ENCODE measurements at places on chromosomes 1 and 21.

GRCh38 chr1:201331166-201331565 is 46.3 kb downstream of the TNNT2 start:
- DNase-seq, result no peak

DNA sequence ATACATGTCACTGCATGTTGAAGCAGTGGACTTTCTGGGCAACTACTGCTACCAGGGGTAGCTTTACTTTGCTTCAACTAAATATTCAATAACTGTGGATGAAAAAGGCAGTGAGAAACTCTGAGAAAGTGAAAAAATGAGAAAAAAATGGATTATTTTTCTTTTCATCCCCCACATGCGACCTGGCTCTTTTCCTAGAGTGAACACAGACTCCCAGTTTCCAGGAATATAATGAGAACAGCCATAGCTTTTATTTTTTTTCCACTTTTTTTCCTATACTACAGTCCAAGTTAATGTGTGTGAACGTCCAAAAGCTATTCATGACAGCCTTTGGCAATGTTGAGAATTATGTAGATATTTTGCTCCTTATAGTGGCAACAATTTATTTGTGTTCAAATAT is 230.4 kb downstream of the DNM3 start:
- DNase-seq, result no peak

DNA sequence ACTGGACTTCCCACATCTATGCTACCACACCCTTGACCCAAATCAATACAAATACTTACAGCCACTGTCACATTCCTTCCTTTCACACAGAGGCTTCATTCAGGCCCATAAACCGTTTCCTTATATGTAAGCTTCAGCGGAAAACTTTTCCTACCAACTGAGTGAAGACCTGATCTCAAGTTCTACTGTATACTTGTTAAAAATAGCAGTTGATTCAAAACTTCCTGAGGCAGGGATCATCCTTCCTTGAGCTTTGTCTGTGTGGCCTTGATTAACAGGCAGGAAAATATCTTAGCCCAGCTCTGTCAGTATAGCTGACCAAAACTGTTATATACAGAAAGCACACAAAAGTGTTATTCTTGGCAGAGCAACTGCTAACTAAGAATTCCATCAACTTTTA is 42.7 kb downstream of the DENND2C start:
- no peak for DNase-seq

DNA sequence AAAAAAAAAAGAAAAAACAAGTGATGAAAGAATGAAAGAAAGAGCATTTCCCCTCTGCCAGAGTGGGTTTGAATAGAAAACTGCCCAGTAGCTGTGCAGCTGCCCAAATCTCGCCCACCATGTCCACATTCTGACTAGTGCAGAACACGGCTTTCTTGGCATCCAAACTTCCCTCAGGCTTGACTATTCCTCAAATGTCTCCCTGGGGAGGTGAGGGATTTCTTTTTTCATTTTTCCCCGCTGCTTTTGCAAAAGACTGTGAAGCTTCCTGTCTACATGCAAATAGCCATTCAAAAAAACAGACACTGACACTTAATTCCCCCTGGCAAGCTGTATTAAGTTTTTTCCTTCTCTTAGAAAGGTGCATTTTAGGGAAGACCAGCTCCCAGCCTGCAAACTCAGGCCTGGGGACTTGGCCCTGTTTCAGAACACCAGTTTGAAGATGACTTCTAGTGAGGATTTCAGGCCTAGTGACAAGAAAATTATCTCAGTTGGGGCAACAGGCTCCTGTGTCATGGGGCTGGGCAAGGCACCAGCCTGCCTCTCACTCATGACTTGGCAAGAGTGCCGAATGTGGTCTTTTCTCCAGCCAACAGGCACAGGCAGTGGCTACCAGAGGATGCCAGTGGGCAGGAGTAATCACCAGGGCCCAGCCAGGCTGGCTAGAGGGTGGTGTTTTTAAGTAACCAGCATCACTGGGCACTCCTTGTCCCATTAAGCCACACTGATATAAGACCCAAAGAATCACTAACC is 178.1 kb upstream of the NFIA start:
- DNase-seq, result peak; percentile 23

- DNase-seq, result no peak
Measured at GRCh38 chr1:215600258-215600792, 33.2 kb downstream of the KCTD3 start.

- no peak for DNase-seq
Measured at GRCh38 chr1:38046884-38047602, 450 bp upstream of the POU3F1 start.

DNA sequence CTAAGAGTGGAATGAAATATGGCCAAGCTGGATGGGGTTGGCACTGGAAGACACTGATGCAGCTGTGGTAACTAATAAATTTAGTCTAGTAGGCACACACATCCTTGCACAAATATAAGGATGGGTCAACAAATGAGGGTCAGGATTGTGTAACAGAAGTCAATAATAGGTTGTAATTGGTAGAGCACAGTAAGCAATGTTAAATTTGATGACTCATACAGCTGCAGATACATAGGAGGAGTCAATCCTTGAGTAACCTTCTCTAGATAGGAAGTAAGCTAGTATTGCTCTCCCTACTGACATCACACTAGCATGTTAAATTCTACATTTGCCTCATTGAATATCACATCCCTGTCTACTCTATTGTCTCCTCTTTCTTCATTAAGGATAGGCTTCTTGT is 332.1 kb downstream of the PTPRC start:
- no peak for DNase-seq

DNA sequence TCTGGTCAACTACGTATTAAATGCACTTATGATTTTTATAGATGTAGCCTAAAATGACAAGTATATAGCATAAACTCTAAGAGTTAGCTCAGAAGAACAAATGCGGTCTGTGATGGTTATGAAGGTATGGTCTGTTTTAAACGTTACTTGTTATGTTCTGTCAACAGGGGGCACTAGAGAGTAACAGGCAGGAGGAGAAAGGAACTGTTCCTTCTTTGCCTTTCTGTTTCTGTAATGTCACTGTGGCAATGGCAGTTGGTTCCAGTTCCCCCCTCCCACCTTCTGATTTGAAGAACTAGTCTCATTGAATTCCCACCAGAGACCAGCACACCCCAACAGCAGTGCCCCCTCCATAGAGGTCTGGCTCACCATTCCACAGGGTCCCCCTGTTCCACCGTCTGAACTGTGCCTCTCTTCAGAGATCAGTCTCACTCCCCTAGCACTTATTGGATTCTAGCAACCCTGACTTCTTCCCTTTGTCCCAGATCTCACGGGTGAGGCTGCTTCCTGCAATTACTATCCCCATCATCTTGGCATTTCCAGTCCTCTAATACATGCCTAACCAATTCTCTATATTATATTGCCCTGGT is 14.0 kb downstream of the KRTAP24-1 start:
- no peak for DNase-seq

- DNase-seq, result no peak
Measured at GRCh38 chr1:110318046-110318445, 21.1 kb upstream of the RBM15 start.

- peak; percentile 91 for DNase-seq
Measured at GRCh38 chr1:201488830-201489589, 17.9 kb downstream of the CSRP1 start.

DNA sequence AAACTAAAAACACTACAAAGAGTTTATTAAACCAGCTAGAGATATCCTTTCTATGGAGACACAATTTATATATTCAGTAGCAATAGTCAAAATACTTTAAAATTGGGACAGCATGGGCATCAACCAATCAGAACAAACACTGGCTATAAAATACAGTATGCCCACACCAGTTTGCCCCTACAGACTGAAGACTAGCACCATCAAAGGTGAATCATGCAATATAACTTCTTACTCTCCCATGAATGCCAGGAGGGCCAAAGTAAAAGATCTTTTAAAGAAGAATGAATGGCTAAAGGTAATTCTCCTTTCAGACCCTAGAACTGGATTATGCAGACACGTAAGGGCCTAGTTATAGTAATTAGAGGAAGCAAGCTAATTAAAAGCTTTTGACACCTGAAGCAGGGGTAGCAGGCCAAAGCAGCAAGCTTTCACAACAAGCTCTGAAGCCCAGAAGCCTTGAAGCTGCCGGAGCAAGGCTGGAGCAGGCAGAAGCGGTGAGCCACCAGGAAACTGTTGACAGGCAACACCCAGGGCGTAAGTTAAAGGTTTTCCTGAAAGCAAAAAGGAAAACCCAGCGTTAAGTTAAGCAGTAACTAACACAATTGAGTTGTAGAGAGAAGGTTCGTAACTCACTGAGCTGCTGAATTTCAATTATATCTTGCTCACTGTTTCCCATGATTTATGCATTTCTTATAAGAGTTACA is 99.3 kb downstream of the CDC42BPA start:
- no peak for DNase-seq

- no peak for DNase-seq
Measured at GRCh38 chr1:114660238-114660637, 9.6 kb downstream of the DENND2C start.

GRCh38 chr1:109773900-109774485 is 10.3 kb upstream of the EPS8L3 start:
- no peak for DNase-seq

DNA sequence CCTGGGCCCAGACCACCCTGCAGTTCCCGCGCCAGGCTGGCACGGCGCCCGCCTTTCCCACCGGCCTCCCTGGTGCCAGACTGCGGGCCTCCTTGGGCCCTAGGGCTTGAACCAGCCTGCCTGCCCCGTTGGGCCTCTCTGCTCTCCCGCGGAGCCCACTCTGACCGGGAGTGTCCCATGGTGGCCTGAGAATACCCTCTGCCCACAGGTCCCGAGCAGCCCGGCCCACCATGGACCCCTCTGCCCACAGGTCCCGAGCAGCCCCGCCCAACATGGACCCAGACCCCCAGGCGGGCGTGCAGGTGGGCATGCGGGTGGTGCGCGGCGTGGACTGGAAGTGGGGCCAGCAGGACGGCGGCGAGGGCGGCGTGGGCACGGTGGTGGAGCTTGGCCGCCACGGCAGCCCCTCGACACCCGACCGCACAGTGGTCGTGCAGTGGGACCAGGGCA is 7.9 kb downstream of the MIB2 start:
- DNase-seq, result no peak

- DNase-seq, result no peak
Measured at GRCh38 chr1:229093609-229094336, 177.1 kb upstream of the RAB4A start.

GRCh38 chr1:9559673-9560072 is 20.4 kb downstream of the SLC25A33 start:
- no peak for DNase-seq

DNA sequence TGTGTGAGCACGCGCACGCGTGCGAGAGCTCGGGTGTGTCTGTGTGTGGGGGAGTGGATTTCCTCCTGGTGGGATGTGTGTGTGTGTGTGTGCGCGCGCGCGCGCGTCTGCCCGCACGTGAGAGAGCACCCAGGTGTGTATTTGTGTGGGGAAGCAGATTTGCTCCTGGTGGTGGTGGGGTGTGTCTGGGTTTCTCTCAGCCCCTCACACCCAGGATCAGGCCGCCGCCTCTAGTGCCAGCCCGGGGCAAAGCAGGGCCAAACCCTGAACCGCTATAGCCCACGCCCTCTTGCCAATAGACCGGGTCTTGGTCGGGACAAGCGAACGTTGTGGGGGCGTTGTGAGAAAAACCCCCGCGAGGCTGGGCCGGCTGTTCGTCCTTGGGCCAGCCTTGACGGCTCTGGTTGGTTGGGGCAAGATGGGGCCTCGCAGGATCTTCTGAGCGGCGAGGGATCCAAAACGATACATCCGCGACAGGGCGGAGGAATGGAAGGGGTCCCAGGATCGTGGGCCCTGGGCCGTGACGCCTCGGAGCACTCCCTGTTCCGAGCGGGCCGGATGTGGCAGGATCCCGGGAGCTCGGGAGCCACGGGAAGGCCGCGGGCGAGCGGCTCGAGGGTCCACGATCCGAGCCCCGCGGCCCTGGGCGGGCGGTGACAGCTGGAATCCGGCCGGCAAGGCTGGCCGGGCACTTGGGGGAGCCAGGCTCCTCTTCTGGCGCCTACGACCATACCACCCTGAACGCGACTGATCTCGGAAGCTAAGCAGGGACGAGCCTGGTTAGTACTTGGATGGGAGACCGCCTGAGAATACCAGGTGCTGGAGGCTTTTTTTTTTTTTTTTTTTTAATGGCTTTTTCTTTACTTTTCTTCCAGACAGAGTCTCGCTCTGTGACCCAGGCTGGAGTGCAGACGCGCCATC is 68.2 kb downstream of the RNF187 start:
- no peak for DNase-seq

DNA sequence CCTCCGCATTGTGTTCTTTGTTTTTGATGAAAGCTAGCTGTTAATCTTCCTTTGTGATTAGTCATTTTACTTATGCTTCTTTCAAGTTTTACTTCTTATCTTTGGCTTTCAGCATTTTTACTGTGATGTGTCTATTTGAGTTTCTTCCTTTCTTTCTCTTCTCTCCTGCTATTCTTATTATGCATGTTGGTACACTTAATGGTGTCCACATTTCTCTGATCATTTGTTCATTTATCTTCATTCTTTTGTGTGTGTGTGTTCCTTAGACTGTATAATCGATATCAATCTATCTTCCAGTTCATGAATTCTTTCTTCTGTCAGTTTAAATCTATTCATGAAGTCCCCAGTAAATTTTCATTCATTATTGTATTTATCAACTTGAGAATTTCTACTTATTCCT is 1650.3 kb downstream of the BRINP3 start:
- no peak for DNase-seq

DNA sequence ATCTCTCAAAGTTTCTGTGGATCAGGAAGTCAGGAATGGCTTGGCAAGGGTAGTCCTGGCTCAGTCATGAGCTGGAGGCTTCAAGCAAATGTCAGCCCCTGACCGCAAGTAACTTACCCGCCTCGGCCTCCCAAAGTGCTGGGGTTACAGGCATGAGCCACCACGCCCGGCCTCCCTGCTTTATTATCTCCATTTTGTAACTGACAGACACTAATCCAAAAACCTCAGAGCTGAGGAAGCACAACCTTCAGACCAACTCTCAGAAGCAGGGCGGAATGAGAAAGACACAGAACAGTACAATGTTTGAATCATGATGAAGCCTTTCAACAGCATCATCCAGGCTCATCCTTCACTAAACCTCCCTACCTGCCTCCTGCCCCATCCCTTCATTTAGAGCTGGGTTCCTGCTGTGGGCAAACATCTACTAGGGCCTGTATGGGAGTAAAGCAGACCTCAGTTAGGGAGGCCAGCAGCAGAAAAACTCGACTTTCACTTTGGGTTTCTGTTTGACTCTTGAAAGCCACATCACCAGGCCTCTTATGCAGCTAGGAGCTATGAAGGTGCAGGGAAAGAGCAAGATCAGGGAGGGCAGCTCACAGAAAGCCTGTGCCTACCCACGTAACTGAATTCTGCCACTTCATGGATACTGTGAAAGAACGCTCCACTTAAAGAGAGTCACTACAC is 84.4 kb upstream of the RAB4A start:
- no peak for DNase-seq

- DNase-seq, result no peak
Measured at GRCh38 chr1:181984006-181984405, 77.5 kb downstream of the ZNF648 start.

Measured in GM04503 (cell line).